ENCODE measurements at places on chromosomes 12 and 14. TPM values are rescaled to one million over a fixed set of nuclear protein-coding genes. Genes with fewer than 3 reads are reported as not detected.
A peak's percentile ranks its signal among the peaks of the same experiment; 100 is the strongest.

- DNase-seq: no peak
Observed at GRCh38 chr12:47821346-47821706, 1.6 kb upstream of the HDAC7 start.

DNA sequence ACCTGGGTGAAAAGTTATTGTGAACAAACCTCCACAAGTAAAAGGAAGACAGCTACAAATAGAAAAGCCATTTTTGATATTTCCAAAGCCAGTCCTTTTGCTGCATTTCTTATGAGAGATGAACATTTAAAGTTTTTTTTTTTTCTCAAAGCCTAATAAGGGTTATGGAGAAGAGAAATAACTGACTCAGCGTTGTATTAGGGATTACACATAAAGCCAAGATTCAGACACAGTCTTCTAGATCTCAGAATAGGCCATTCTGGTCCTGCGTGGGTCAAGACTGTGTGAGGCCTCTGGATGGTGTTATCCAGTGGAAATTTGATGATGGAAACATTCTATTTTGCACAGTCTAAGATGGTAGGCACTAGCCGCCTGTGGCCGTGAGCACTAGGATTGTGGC lies 459.8 kb downstream of the EGLN3 start:
- no peak for DNase-seq

- no peak for DNase-seq
Observed at GRCh38 chr12:55703288-55703687, 4.4 kb downstream of the ITGA7 start.

- DNase-seq: no peak
Observed at GRCh38 chr12:27673101-27673718, 23.0 kb upstream of the REP15 start.

DNA sequence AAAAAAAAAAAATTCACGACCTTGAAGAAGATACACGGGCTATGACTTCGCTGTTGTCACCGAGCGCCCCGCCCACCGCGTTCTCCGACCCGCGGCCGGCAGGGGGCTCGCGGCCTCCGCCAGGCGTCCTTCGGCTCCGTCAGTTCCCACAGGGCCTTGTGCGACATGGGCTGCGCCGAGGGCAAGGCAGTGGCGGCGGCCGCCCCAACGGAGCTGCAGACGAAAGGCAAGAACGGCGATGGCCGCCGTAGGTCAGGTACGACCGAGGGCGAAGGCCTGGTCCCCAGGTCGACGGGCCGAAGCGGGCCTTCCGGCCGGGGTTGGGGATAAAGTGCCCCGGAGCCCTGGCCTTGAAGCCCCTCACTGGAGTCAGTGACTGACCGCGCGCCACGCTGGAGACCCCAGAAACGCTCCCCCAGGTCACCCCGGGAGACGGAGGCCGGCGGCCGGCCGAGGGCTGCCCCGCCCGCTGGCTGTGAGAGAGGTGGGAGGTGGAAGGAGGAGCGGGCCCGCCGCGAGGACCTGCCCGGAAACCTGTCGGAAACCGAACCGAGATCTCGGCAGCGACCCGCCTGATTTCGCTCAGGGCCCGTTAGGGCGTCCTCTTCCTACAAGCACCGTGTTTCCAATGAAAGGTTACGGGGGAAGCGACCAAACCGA lies at the start of gene TXNRD1:
Gene TXNRD1 (plus strand): TSS at position 142 of the 660 bp plus-strand sequence. CDS start 24 bp downstream, at position 166.
- peak; percentile 64 for DNase-seq

Gene SERPINA6
- total RNA-seq: not detected
